Prostate gland (tissue), 2 donors: ENCODE measurements at places on chromosomes 13 and 19. TPM values are rescaled to one million over a fixed set of nuclear protein-coding genes. Genes with fewer than 3 reads are reported as not detected.
A peak's percentile ranks its signal among the peaks of the same experiment; 100 is the strongest.

MYH14 gene
- total RNA-seq: 27.0 TPM

NCAN gene
- total RNA-seq: not detected

ZIC2 gene
- 0.05 TPM for total RNA-seq

LGALS7B gene
- total RNA-seq: 9.8 TPM

IL12RB1 gene
- total RNA-seq: 0.73 TPM

GTPBP3 gene
- total RNA-seq: 42.4 TPM

MBD3L3 gene
- 1.5 TPM for total RNA-seq

PLPPR2 gene
- 33.9 TPM for total RNA-seq

DNA sequence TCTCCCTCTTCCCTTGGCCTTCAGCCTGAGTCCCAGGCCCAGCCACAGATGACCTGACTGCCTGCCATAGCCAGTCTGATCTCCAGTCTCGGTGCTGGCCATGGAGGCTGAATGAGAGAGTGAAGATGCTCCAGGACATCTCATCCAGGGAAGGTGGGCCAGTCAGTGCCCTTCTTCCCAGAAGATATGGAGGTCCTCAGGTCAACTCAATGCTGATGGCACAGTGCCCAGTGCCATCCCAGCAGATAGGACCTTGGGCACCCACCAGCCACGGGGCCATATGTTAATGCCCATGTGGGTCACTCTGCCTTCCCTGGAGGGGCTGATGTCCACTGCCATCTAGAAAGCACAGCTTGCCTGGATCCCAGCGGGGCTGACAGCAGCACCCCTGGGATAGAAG, 7.2 kb downstream of the VSTM2B start:
- H3K4me1 ChIP-seq: no peaks in the 10 kb centered on the region
- no peak for DNase-seq
- peaks cover 33% of the 10 kb centered on the region for H3K27me3 ChIP-seq
- no peak overlapping the region for H3K27ac ChIP-seq

- H3K4me1 ChIP-seq: no peaks in the 10 kb centered on the region
- H3K36me3 ChIP-seq: peaks cover 5% of the 10 kb centered on the region
- no peak overlapping the region for H3K27ac ChIP-seq
These were observed 18.6 kb downstream of the PEPD start for GRCh38 chr19:33503030-33503429.

DNA sequence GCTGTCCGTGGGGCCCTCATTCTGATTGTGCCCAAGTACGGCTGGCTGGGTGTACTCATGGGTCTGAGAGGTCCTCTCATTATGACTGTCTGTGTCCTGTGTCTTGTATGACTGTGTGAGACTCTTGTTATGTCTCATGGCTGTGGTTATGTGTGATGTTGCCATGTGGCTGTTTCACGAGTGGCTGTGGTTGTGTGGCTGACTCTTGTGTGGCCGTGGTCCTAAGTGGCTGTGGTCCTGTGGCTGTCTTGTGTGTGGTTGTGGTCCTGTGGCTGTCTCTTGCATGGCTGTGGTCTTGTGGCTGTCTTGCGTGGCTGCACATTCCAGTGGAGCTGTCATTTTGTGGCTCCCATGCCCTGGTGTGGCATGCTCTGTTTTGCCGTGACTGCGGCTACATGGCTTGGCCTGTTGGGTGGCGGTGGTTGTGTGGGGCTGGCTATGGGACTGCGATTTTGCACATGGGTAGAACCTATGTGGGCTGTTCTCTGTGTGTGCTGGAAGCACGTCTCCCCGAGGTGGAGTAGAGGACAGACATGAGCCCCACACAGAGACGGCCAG, 2.5 kb downstream of the LYL1 start:
- no peak for DNase-seq
- peaks cover 3% of the 10 kb centered on the region for H3K36me3 ChIP-seq
- no peak overlapping the region for H3K4me3 ChIP-seq
- H3K27ac ChIP-seq: peak overlapping the region; percentile 88
- H3K4me1 ChIP-seq: peaks cover 9% of the 10 kb centered on the region

- DNase-seq: no peak
- H3K27me3 ChIP-seq: no peaks in the 10 kb centered on the region
- H3K36me3 ChIP-seq: no peaks in the 10 kb centered on the region
- no peak overlapping the region for H3K4me3 ChIP-seq
- H3K27ac ChIP-seq: no peak overlapping the region
- H3K4me1 ChIP-seq: no peaks in the 10 kb centered on the region
These were observed 386.2 kb downstream of the IRS2 start for GRCh38 chr13:109400209-109400608.

DNA sequence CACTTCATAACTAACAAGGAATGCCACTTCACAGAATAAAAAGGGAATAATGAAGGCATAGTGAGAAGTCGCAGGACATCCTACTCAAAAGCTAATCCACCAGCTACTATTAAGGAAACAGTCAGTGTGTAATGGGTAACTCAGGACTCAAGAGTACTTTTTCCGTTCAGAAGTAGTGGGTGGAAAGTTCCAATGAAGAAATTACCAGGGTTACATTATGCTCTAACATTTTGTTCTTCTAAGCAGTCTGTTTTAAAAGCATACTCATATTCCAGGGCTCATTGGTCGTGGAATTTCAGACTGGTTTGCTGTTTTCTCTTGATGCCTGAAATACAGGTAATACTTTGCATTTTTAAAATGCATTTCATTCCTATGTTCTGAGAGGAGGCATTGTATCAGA, 222.4 kb upstream of the IRS2 start:
- H3K36me3 ChIP-seq: no peaks in the 10 kb centered on the region
- DNase-seq: no peak
- H3K4me3 ChIP-seq: no peak overlapping the region
- no peak overlapping the region for H3K27ac ChIP-seq
- H3K4me1 ChIP-seq: no peaks in the 10 kb centered on the region

- no peaks in the 10 kb centered on the region for H3K4me1 ChIP-seq
- no peak for DNase-seq
- H3K36me3 ChIP-seq: no peaks in the 10 kb centered on the region
- no peak overlapping the region for H3K4me3 ChIP-seq
- no peaks in the 10 kb centered on the region for H3K27me3 ChIP-seq
These were observed 426.1 kb downstream of the EFNB2 start for GRCh38 chr13:106109391-106109791.

DNA sequence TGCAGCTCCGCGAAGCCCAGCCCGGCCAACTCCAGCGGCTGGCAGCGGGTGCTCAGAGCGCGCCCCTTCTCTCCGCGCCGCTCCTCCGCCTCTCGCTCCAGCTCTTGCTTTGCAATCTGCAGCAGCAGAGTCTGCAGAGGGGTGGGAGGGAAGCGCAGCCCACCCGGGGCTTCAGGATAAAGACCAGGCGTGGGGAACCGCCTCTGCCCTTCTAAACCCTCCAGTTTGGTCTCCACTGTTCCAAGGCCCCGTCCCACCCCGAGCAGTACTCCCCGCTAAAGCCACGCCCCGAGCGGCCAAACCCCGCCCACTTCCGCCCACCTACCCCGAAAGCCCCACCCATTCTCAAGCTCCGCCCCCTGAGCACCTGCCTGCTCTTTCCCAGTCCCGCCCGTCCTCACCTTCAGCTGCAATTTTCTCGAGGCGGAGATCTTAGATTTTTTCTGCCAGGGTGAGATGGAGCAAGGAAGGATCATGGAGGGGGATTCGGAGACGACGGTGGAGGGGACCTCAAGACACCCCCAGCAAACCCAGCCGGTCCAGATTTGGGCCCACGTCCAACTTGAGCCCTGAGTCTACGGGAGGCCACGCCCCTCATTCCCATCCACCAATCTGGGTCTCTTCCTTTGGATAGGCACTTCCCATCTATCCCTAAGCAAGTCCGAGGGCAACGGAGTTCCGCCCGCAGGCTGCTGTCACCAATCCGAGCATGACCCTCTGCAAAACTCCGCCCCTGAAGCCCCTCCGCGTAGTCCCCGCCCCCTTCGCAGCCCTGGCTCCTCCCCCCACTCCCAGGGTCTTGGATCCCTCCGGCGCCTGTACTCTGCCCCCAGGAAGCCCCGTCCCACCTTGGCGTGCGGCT, 1.1 kb downstream of the TNNI3 start:
- DNase-seq: no peak
- H3K36me3 ChIP-seq: no peaks in the 10 kb centered on the region
- no peak overlapping the region for H3K27ac ChIP-seq
- H3K27me3 ChIP-seq: peaks cover 26% of the 10 kb centered on the region
- no peak overlapping the region for H3K4me3 ChIP-seq

- DNase-seq: no peak
- no peaks in the 10 kb centered on the region for H3K36me3 ChIP-seq
- H3K27me3 ChIP-seq: no peaks in the 10 kb centered on the region
These were observed 1.4 kb downstream of the COL4A1 start for GRCh38 chr13:110305544-110305943.

DNA sequence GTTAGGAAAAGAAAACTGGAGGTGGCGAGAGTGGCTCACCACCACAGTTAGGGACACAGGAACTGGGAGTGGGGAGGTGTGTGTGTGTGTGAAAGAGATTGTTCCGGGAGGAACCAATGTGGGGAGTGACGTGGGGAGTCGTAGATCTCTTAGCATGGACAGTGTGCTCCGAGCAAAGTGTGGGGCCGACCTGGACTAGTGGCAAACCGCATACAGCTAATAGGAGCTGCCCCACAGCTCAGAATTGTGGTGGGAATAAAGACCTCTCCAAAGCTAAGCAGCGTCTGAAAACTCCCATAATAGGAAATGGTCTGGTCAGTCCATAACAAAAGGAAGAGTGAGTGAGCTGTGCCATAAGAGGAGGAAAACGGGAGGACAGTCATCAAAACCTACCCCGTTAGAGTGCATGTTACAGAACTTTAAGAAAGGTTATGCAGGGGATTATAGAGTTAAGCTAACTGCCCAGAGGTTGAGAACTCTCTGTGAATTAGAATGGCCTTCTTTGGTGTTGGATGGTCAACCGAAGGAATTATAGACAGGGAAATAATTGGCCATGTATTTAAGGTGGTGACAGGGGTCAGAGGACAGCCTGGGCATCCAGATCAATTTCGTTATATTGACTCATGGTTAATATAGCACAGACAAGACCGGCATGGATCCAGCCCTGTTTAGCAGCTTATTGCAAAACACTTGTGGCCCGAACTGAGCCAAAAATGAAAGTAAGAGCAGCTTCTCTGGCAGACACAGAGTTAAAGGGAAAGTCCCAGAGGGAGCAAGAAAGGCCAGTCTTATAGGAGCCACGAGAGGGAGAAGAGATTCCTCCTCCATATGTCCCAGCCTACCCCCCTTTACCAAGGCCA, 8.9 kb upstream of the SLC15A1 start:
- H3K4me3 ChIP-seq: no peak overlapping the region
- H3K27ac ChIP-seq: no peak overlapping the region
- DNase-seq: no peak
- H3K27me3 ChIP-seq: no peaks in the 10 kb centered on the region
- no peaks in the 10 kb centered on the region for H3K4me1 ChIP-seq

GRCh38 chr19:55325172-55325571, at the start of gene TMEM150B:
Gene TMEM150B, minus strand, starts transcription at chr19:55325341. Its CDS starts 4,305 bp downstream, at chr19:55321036.
- no peak within 1 kb of the TSS for H3K4me3 ChIP-seq
- no peaks in the 10 kb centered on the region for H3K4me1 ChIP-seq
- no peaks in the 10 kb centered on the region for H3K27me3 ChIP-seq
- H3K27ac ChIP-seq: no peak within 1 kb of the TSS
- no peaks in the 10 kb centered on the region for H3K36me3 ChIP-seq
- DNase-seq: no peak

DNA sequence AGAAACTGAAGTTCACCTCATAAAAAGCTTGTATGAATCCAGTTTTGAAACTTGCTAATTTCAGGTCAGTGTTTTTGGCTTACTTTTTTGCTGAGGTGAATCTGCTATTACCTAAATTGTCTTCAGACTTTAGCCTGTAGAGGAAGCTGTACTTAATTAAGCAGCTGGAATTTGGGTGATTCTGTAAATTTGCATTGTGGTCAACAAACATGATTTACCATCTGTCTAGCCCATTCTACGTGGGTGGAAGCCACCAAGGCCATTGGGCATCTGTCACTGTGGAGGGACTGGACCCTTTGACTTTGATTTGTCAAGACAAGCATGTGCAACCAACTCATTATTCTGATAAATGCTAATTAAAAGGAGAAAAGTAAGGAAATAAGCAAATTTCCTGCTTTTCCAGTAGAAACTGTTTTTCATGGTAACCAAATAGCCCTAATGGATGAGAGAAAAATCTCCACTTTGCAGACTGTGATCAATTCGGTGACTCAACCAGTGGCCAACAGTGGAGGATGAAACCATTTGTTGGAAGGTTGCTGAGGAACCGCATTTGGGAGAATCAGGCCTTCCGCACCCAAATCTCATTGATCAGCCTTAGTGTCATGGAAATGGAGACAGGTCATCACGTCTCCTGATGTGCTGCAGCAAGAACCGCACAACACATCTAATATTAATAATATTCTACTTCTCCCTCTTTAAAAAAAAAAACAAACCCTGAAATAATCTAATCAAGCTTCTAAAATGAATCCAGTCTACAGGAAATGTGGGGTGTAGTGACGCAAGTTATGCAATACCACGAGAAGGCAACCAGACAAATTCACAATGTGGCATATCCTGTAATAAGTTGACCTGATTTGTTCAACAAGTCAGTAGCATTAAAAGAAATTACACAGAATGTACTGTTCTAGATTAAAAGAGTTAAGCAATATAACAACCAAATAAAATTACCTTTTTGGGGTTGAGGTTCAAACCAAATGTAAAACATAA, 54.3 kb downstream of the GARRE1 start:
- H3K4me1 ChIP-seq: peaks cover 23% of the 10 kb centered on the region
- no peaks in the 10 kb centered on the region for H3K27me3 ChIP-seq
- H3K4me3 ChIP-seq: no peak overlapping the region

DNA sequence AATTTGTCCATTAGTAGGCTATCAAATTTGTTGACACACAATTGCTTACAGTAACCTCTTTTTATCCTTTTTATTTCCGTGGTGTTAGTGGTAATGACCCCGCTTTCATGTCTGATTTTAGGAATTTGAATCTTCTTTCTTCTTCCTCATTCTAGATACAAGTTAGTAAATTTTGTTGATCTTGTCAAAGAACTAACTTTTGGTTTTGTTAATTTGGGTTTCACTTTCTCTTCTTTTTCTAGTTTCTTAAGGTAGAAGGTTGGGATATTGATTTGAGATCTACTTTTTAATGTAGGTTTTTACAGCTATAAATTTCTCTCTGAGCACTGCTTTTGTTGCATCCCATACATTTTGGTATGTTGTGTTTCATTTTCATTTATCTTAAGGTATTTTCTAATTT, 53.3 kb upstream of the SLC7A1 start:
- no peak overlapping the region for H3K4me3 ChIP-seq
- no peaks in the 10 kb centered on the region for H3K36me3 ChIP-seq
- no peaks in the 10 kb centered on the region for H3K27me3 ChIP-seq
- no peak for DNase-seq
- no peak overlapping the region for H3K27ac ChIP-seq

GRCh38 chr13:93982179-93982918, 497.1 kb downstream of the DCT start:
- DNase-seq: no peak
- no peaks in the 10 kb centered on the region for H3K4me1 ChIP-seq
- H3K27me3 ChIP-seq: no peaks in the 10 kb centered on the region
- H3K36me3 ChIP-seq: no peaks in the 10 kb centered on the region
- no peak overlapping the region for H3K27ac ChIP-seq
- H3K4me3 ChIP-seq: no peak overlapping the region
